ENCODE measurements at places on chromosomes 16 and 17.

DNA sequence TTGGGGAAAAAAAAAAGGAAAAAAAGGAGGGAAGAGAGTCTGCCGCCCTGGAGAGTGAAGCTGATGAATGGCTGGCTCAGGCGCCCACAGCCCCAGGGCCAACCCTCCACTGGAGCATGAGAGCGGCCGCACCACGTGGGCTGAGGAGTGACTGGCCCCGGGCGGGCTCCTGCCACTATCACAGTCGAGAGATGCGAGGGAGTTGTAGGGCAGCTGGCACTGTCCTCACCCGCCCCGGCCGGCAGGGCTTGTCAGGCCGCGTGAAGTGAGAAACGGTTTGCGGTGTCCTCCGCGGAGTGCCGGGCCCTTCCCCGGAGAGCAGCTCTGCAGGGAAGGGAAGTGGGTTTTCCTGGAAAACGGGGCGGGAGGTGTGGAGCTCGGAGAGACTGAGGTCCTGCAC, 45.9 kb downstream of the JPH3 start:
- no peaks in the 10 kb centered on the region for H3K36me3 ChIP-seq
- no peak overlapping the region for H3K27ac ChIP-seq
- no peak overlapping the region for H3K4me3 ChIP-seq
- H3K4me1 ChIP-seq, result peaks cover 3% of the 10 kb centered on the region

- H3K4me3 ChIP-seq, result no peak overlapping the region
- DNase-seq, result no peak
- H3K4me1 ChIP-seq, result peaks cover 5% of the 10 kb centered on the region
- no peaks in the 10 kb centered on the region for H3K27me3 ChIP-seq
- H3K27ac ChIP-seq, result no peak overlapping the region
Measured at GRCh38 chr17:39139161-39139511, 12.3 kb downstream of the PLXDC1 start.

- no peaks in the 10 kb centered on the region for H3K4me1 ChIP-seq
- no peak overlapping the region for H3K27ac ChIP-seq
- H3K4me3 ChIP-seq, result no peak overlapping the region
Measured at GRCh38 chr16:75745823-75746222, 19.5 kb upstream of the CPHXL start.

DNA sequence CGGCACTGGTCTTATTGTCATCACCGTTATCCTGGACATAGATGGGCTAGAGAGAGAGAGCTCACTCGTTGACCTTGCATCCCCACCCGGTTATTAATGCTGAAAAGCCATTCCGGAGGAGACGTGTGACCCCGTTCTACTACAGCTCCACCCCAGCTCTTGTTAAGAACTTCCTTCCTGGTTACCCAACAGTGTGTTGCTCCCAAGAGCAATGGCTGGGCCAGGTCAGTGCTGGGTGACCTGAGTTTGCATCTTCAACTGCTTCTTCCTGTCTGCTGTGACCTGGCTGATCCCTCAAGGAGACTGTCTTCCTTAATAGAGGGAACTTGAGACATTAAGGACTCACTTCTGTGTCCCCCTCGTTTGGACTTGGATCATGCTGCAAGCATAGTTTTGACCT, 96.1 kb upstream of the SDK2 start:
- no peaks in the 10 kb centered on the region for H3K36me3 ChIP-seq
- no peak for DNase-seq

DNA sequence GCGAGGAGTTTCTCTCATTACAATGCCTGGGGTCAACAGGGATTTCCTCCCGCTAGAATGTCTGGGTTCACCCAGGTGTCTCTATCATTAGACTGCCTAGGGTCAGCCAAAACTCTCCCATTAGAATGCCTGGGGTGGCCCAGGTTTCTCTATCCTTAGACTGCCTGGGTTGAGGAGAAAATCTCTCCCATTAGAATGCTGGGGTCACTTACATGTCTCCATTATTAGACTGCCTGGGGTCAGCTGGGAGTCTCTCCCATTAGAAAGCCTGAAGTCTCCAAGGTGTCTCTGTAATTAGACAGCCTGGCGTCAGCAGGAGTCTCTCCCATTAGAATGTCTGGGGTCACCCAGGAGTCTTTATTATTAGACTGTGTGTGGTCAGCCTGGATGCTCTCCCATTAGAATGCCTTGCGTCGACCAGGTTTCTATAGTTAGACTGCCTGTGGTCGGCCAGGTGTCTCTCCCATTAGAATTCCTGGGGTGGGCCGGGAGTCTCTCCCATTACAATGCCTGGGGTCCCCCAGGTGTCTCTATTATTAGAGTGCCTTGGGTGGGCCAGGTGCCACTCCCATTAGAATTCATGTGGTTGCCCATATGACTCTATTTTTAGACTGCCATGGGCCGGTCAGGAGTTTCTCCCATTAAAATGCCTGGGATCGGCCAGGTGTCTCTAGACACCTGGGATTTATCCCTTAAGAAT, 2272.1 kb downstream of the TP53TG3F start:
- H3K4me3 ChIP-seq, result no peak overlapping the region
- no peaks in the 10 kb centered on the region for H3K36me3 ChIP-seq
- no peaks in the 10 kb centered on the region for H3K27me3 ChIP-seq
- no peak overlapping the region for H3K27ac ChIP-seq

- H3K36me3 ChIP-seq, result peaks cover 11% of the 10 kb centered on the region
- no peaks in the 10 kb centered on the region for H3K27me3 ChIP-seq
- H3K4me3 ChIP-seq, result peak overlapping the region; percentile 97
Measured at GRCh38 chr17:39400547-39401411, 647 bp downstream of the FBXL20 start.

DNA sequence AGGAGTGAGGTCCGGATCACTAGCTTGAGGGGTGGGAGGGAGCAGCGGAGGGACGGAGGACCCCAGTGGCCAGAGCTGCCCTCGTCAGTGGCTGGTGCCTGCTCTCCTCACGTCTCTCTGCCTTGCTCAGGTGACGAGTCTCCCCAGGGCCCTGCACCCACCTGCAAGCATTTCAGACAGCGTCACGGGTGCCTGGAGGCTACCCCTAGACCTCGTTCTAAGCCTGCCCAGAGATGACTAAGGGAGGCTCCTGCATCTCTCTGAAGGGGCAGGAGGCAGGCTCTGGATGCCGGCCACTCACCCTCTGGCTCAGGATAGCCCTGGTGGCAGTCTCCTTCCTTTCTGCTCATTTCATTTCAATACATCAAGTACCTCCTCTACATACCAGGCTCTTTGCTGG, 68.8 kb downstream of the MRC2 start:
- DNase-seq, result no peak
- H3K27ac ChIP-seq, result no peak overlapping the region
- peaks cover 3% of the 10 kb centered on the region for H3K27me3 ChIP-seq
- no peak overlapping the region for H3K4me3 ChIP-seq
- H3K36me3 ChIP-seq, result no peaks in the 10 kb centered on the region

- no peak for DNase-seq
- peaks cover 53% of the 10 kb centered on the region for H3K27me3 ChIP-seq
Measured at GRCh38 chr16:19882186-19882585, 2.5 kb downstream of the GPRC5B start.

DNA sequence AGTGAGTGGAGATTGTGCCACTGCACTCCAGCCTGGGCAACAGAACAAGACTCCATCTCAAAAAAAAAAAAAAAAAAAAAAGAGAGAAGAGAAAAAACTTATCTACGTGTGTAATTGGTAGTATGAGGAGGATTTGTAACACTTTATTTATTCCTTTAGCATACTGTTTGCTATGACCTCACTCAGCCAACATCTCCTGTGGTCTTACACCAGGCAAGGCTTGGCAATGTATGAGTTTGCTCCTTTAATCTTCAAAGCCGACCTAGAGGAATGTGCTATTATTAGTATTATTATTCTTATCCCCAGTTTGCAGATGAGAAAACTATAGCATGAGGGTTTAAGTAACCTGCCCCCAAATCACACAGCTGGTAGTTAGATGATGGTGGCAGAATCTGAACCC, 35.8 kb upstream of the HAPSTR1 start:
- no peak for DNase-seq
- no peak overlapping the region for H3K4me3 ChIP-seq
- H3K36me3 ChIP-seq, result no peaks in the 10 kb centered on the region
- H3K27me3 ChIP-seq, result peaks cover 17% of the 10 kb centered on the region

- H3K4me1 ChIP-seq, result peaks cover 3% of the 10 kb centered on the region
- H3K27ac ChIP-seq, result no peak overlapping the region
- H3K4me3 ChIP-seq, result no peak overlapping the region
- DNase-seq, result no peak
- no peaks in the 10 kb centered on the region for H3K27me3 ChIP-seq
Measured at GRCh38 chr16:48272837-48273421, 25.6 kb upstream of the ABCC11 start.

GRCh38 chr17:37358098-37358829, 17.5 kb upstream of the C17orf78 start:
- peak overlapping the region; percentile 91 for H3K27ac ChIP-seq
- H3K36me3 ChIP-seq, result peaks cover 14% of the 10 kb centered on the region
- H3K4me1 ChIP-seq, result peaks cover 32% of the 10 kb centered on the region
- peak; percentile 60 for DNase-seq
- no peaks in the 10 kb centered on the region for H3K27me3 ChIP-seq

DNA sequence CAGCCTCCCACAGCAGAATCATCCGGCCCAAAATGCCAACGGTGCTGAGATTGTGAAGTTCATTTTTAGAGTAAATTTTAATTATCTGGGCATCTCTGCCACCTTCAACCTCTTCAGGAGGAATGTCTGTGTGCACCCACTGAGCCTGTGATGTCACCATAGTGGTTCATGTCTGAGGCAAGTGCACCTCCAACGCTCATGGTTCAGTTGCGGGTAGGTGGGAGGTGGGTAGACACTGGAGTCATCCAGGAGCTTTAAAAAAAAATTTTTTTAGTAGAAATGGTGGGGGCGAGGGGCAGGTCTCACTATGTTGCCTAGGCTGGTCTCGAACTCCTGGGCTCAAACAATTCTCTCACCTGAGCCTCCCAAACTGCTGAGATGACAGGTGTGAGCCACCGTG, 1.9 kb downstream of the FLYWCH1 start:
- peaks cover 17% of the 10 kb centered on the region for H3K4me1 ChIP-seq
- no peak for DNase-seq
- no peak overlapping the region for H3K27ac ChIP-seq

DNA sequence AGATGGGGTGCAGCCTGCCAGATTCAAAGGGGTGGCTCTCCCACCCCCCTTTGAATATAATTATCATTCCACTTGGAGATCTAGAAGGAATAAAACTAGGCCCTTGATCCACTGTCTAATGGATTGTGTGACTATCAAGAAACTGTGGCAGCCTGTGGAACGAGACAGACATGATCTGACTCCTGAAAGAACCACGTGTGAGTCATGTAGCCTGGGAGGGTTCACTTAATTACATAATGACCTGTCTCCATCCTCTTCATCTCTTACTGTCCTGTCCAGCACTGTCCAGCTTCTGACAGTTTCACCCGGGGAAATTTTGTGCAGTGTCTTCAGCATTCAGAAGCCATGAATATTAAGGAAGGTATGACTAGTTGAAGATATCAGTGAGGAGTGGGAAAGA, 43.3 kb upstream of the CDH13 start:
- no peaks in the 10 kb centered on the region for H3K27me3 ChIP-seq
- no peaks in the 10 kb centered on the region for H3K36me3 ChIP-seq
- no peaks in the 10 kb centered on the region for H3K4me1 ChIP-seq
- no peak for DNase-seq
- H3K4me3 ChIP-seq, result no peak overlapping the region

DNA sequence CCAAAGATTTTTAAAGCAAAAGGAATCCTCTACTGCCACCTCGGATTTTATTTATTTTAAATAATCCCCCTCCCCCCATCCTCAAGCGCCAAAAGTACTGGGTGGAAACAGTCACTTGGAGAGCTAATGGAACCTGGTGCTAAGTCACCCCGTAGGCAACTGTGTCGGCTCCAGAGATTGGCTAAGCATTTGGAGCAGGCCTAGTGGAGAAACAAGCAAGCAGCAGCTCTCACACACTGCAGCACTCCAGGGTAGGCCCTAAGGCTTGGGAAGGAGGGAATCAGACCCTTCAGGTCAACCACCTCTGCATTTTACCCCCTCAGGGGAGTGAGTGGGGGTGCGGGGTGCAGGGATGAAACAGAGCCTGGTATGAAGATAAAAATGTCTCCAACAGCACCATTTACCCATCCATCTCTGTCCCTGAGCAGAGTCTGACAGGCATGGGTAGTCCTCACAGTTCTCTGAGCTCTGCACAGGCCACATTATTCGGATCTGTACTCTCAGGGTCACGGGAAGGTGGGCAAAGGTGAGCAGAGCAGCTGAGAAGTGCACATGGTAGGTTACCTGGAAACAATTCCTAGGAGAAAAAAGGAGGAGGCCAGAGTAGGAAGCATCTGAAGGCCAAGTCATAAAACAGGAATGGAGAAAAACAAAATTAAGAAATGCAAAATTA, 27.2 kb upstream of the STAC2 start:
- H3K4me1 ChIP-seq, result no peaks in the 10 kb centered on the region
- no peak for DNase-seq
- no peak overlapping the region for H3K27ac ChIP-seq
- no peaks in the 10 kb centered on the region for H3K36me3 ChIP-seq

GRCh38 chr17:41777574-41778188, 8.8 kb downstream of the JUP start:
- H3K36me3 ChIP-seq, result no peaks in the 10 kb centered on the region
- peaks cover 5% of the 10 kb centered on the region for H3K27me3 ChIP-seq
- H3K4me3 ChIP-seq, result no peak overlapping the region
- DNase-seq, result no peak
- no peak overlapping the region for H3K27ac ChIP-seq
- H3K4me1 ChIP-seq, result no peaks in the 10 kb centered on the region

DNA sequence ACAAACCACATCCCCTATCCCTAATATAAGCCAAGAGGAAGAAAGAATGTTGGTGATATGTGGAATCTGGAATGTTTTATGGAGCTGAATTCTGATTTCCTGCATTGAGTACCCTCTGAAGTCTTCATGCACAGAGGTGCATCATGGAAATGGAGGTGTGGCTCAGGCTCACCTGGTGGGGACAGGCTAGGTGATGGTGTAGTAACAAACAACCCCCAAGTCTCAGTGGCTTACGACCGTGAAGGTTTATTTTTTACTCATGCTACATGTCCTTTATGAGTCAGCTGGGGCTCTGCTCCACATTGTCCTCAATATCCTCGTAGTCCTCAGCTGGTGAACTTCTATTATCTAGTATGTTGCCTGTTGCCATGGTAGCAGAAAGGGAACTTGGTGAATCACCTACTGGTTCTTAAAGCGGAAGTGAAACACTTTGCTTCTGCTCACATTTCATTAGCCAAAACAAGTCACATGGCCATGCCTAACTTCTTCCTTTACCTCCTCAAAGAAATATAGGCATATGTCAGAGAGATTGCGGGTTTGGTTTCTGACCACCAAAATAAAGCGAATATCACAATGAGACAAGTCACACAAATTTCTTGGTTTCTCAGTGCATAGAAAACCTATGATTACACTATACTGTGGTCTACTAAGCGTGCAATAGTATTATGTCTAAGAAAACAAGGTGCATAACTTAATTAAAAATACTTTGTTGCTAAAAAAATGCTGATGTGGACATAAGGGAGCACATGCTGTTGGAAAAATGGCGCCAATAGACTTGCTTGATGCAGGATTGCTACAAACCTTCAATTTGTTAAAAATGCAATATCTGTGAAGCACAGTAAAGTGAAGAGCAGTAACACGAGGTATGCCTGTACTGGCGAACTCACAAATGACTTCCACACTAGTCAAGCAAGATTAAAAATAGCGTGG, at the start of gene PMFBP1:
Gene PMFBP1, minus strand, starts transcription at position 51 of the 930 bp plus-strand sequence. CDS start 947 bp downstream, outside the sequence.
- peak; percentile 29 for DNase-seq
- H3K27me3 ChIP-seq, result no peaks in the 10 kb centered on the region
- peaks cover 8% of the 10 kb centered on the region for H3K4me1 ChIP-seq
